ENCODE measurements at places on chromosomes 2 and 18.

GRCh38 chr2:3162442-3163077 lies 215.1 kb downstream of the EIPR1 start:
- DNase-seq = no peak

GRCh38 chr2:112876257-112876970 lies 34.6 kb upstream of the IL37 start:
- DNase-seq = no peak

DNA sequence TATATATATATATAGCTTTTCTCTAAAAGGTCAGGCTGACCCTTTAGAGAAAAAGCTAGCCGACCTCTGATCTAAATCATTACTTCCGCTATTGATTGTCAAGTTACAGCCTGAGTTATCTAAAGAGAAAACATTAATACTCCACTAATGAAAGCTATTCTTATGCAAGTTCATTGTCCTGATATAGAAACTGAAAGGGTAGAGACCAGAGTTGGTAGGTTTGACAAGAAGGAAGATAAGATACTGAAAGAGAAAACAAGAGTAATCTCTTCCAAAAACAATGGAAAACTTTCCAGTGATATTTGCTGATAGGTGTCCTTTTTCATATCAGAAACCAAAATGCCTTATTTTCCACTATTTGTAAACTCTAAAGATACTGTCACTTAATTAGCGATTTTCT lies 62.8 kb upstream of the SLC39A10 start:
- DNase-seq = no peak

- no peak for DNase-seq
Measured at GRCh38 chr2:170985407-170985806, 56.4 kb downstream of the GORASP2 start.

DNA sequence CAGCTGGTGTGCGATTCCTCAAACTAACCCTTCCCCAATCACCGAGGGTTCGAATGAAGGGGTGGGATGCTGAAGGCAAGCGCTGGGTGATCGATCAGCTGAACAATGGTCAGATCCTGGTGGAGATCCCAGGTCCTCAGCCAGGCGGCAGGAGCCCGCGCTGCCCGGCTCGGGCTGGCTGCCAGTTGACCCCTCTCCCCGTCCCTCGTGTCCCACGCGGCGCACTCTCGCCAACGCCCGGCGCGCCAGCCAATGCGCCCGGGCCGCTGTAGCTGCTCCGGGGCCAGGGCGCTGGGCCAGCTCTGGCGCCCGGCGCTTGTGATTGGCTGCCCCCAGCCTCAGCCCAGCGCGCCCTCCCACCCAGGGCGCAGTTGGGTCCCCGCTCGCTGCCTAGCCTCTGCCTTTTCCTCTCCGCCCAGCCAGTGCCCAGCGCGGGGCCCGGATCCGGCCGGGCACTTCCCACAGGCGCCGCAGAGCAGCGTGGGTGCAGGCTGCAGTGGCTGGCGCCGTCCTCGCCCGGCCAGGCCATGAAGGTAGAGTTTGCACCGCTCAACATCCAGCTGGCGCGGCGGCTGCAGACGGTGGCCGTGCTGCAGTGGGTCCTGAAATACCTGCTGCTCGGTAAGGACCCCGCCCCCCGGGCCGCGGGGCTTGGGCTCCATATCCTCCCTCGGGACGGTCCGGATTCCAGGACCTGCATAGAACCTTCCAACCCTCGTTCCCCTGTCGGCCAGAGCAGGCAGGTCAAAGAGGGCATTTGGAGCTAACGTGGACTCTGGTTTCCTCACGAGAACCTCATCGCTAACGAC lies at the start of gene MOGAT1:
TSS of gene MOGAT1 (plus strand) at position 400 of the 809 bp plus-strand sequence. CDS start at position 528, 128 bp downstream.
- DNase-seq = no peak

GRCh38 chr2:45922577-45922988 lies 271.1 kb downstream of the PRKCE start:
- DNase-seq = peak; percentile 39

- DNase-seq = no peak
Measured at GRCh38 chr2:66805016-66805865, 370.3 kb downstream of the MEIS1 start.

DNA sequence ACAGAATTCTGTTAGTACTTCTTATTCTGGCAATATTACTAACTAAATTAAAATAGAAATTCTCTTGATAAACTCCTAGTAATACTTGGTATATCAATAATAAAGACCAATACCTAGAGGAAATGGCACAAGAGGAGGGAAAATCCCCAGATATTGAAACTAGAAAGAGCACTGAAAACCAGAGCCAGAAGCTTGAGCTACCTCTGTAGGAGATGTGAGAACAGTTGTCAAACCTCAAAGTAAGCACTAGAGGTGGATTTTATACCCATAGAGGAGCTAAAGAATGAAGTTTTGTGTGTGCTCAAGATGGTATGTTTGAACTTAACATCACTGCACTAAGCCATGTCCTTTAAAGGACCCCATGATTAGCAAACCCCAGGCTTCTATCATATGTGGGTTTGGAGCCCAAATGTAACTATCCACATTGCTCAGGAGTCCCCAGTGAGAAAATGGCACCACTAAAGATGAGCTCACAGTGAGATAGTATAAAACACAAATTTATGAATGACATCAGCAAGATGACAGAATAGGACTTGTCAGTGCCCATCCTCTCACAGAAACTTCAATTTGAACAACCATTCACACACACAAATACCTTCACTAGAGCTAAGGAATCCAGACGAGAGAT lies 122.1 kb downstream of the PKP4 start:
- DNase-seq = no peak

DNA sequence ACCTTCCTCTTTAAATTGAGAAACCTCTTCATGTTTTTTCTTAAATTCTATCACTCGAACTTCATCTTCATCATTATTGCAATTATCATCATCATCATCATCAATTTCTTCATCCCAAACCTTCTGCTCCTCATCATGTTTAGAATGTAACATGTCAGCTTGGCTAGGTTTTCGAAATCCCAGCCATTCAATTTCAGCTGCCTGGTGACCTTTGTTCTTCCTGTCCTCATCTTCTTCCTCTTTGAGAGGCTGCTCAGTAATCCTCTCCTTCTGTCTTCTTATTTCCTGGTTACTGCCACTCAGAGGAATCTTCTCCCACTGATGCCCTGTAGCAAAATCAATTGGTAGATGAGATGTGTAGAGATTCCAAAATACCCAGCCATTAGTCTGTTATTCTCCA lies 4.2 kb downstream of the ERMN start:
- no peak for DNase-seq

DNA sequence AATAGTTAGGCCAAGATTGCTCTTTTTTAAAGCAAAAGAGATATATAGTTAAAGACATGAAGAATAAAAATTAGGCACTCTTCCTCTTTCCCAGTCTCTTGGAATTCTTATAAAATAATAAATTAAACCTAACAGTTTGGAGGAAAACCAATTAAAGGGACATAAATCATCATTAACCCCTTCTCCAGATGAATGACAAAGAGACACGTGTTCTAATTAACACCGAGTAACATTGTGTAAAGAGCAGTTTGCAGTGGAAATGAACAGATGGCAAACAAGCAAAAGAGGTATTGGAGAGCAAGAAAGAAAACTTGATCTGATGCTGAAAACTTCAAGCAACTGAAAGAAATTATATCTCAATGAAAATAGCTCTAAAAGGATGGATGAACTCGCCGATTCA lies 48.4 kb downstream of the BCL2 start:
- DNase-seq = no peak

DNA sequence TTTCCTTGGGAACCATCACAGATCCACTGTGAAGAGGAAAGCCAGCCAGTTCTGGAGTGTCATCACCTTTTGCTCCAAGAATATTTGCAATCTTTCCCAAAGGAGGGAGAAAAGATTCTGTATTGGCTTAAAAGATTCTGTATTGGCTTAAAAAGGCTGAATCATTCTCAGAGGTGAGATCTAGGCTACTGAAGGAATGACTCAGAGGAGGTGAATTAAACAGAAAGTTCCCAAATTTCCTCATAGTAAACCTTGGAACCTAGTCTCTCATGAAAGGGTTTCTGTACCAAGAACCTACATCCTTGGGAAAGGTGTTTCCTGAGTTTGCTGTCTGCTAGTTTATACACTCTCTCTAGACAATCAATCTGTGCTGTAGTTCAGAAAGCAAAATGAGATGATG lies 34.1 kb upstream of the GRB14 start:
- no peak for DNase-seq

- peak; percentile 43 for DNase-seq
Measured at GRCh38 chr2:124283096-124283495, 258.0 kb downstream of the CNTNAP5 start.

GRCh38 chr2:217714287-217714751 lies 288.5 kb downstream of the TNS1 start:
- no peak for DNase-seq

GRCh38 chr18:2984703-2985261 lies 28.2 kb downstream of the LPIN2 start:
- no peak for DNase-seq

DNA sequence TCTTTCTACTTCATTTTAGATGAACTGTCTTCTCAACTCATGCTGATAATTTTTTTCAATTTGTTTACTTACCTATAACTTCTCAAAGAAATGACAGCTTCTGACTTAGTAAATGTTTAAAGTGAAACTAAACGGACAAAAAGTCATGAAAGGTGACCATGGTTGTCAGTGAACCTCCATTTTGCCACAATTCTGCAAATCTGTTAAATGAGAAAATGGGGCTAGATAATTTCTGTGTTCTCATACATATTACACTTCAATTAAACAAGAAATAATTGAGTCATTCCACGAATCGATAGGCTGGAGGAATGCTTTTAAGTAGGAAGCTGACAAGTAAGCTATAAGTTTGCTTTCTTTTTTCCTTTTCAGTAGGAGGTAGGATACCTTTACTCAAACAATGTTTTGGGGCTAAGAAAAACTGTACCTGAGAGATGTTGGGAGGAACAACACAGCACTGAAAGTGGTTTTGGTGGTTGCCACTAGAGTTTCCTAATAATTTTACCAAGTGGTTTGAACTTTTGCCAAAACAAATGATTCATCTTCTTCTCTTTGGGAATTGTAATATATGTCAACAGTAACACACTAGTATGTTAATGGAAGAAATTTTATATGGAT lies 17.1 kb downstream of the DYNAP start:
- DNase-seq = no peak

GRCh38 chr2:54969940-54970338 lies 80.3 kb downstream of the RTN4 start:
- no peak for DNase-seq

DNA sequence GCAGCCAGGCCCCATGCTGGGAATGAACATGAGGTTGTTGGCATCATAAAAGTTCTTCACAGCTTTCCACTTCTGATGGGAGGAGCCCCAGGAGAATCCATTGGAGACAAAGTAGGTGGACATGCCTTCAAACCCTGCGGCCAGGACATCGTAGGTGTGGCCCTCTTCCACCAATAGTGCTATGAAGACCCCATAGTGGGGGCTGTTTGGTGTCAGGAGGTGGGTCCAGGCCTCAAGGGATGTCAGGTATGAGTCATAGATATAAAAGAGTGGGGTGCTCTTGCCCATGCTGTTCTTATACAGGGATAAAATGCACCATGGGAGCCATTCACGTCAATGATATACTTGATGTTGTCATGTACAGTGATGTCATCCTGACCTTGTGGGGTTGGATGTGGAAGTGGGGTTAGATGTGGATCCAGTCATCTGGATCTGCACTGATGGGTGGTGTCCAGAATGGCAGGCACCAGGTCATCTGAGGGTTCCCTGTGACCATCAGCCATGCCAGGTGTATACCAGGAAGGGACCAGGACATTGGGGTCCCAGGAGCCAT lies 22.1 kb upstream of the MCM6 start:
- no peak for DNase-seq

- DNase-seq = no peak
Measured at GRCh38 chr18:6406910-6407470, 7.7 kb downstream of the L3MBTL4 start.

DNA sequence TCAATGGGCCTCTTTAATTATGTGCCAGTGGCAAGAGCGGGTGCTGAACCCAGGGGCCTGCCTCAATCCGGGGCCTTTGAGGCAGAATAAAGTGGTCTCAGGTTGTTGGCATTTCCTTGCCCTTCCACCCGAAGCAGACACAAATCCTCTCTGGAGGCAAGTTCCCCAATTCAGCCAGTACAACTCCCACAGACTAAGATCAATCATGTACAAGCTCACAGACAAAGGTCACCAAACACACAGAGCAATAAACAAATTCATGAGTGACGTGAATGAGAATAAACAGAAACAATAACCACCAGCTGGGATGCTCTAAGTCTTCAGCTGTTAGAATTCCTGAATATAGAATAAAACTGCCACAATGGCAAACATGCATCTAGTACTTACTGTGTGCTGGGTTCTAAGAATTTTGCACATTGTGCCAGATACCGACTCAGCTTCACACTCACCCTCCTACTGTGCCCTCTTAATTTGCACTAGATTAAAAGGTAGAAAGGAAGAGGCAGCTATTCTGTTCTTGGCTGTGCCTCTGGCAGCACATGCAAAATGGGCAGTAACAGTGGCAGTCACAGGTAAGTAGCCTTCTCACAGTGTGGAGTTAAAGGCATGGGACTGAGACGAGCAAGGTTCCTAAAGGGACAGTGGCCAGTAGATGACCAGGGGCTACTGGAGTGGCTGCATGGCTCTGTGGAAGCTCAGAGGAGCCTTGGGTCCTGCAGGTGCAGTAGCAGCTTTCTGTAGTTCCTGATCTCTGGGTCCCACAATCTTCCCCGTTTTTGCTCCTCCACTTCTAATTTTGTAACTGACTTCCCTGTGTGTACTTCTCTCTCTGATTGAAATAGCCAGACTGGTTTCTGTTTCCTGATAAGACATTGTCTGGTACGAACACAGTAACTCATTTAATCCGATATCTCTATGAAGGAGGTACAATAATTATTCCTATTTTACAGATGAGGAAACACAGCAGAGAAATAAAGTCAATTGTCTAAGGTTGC lies 34.6 kb upstream of the IL1B start:
- no peak for DNase-seq

DNA sequence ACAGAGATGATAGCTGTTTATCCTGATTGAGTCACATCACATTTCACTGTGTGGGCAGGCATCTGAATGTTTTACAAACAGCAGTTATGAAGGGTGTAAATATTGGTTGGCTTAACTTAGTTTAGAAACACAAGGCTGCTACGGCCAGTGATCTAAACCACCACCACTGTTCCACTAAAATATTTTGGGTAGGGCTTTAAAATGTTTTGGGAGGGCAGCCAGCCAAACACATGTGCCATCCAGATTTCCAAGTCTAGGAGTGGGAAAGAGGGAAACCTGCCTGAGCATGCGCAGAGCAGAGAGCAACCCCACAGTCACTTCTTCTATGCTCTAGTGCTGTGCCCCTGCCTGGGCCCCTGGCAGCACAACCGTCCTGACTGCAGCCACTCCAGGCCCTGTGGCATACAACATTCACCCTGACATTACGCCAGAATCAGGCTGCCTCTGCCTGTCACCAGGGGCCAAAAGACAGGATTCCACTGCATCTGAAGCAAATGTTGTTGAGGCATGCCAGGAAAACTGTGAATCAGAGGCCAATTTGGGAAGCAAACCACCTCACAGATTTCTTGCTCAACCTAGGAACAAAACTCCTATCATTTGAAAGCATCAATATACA lies 74.8 kb upstream of the COL5A2 start:
- no peak for DNase-seq

GRCh38 chr2:73385504-73386341 lies at the start of gene ALMS1:
TSS of gene ALMS1 (plus strand) at chr2:73385836. CDS start at chr2:73385869, 33 bp downstream.
- peak; percentile 83 for DNase-seq

- DNase-seq = no peak
Measured at GRCh38 chr18:46071653-46072375, at the start of gene PSTPIP2. TSS of gene PSTPIP2 (minus strand) at chr18:46072260. CDS start at chr18:46072188, 72 bp downstream.
